ENCODE measurements at places on chromosomes 13 and 19. TPM values are rescaled to one million over a fixed set of nuclear protein-coding genes. Genes with fewer than 3 reads are reported as not detected.

The KLF1 gene
- not detected for total RNA-seq

The PDX1 gene
- total RNA-seq, result not detected

The TMIGD2 gene
- total RNA-seq, result 0.38 TPM

The TMEM86B gene
- 1.1 TPM for total RNA-seq

The ZNF571 gene
- total RNA-seq, result 1.3 TPM

The SERTAD3 gene
- 17.4 TPM for total RNA-seq

The LGALS7B gene
- total RNA-seq, result 2,466 TPM

The OR7A5 gene
- total RNA-seq, result not detected

The NAPA gene
- total RNA-seq, result 106 TPM

The FUT3 gene
- 66.8 TPM for total RNA-seq

Data from esophagus squamous epithelium (tissue), 5 donors.